Right cardiac atrium (tissue), 5 donors: ENCODE measurements at places on chromosomes 7 and 10. TPM values are rescaled to one million over a fixed set of nuclear protein-coding genes. Genes with fewer than 3 reads are reported as not detected.

Gene ZNF25
- total RNA-seq = 24.8 TPM

Gene CNPY1
- total RNA-seq = not detected

Gene BAMBI
- 39.1 TPM for total RNA-seq

Gene XPNPEP1
- 39.7 TPM for total RNA-seq

Gene CTTNBP2
- total RNA-seq = 5.5 TPM

Gene PCDH15
- total RNA-seq = 2.8 TPM

Gene CYP2E1
- total RNA-seq = 1.2 TPM

Gene CYP2C19
- not detected for total RNA-seq

Gene NCF1
- total RNA-seq = 2.9 TPM

Gene LLCFC1
- not detected for total RNA-seq

Gene GIMAP6
- total RNA-seq = 22.3 TPM

Gene NUDT13
- 2.5 TPM for total RNA-seq

Gene SYT15B
- total RNA-seq = 2.2 TPM

Gene PTPRN2
- 3.8 TPM for total RNA-seq

Gene NME8
- total RNA-seq = not detected

Gene MMD2
- total RNA-seq = not detected

Gene C10orf62
- 0.76 TPM for total RNA-seq

Gene ZNF804B
- total RNA-seq = 0.48 TPM

Gene SEMA4G
- total RNA-seq = 3.1 TPM

Gene PNLIPRP2
- not detected for total RNA-seq

Gene CCDC3
- total RNA-seq = 16.0 TPM

Gene SYT15
- 4.1 TPM for total RNA-seq

Gene FBXL13
- total RNA-seq = 0.68 TPM

Gene FGFR2
- 20.4 TPM for total RNA-seq

Gene KLF14
- total RNA-seq = 0.11 TPM

Gene IL2RA
- 1.3 TPM for total RNA-seq

Gene IGF2BP3
- 0.14 TPM for total RNA-seq
